Right lung (tissue), 10 donors: ENCODE measurements at places on chromosomes 2 and 18. TPM values are rescaled to one million over a fixed set of nuclear protein-coding genes. Genes with fewer than 3 reads are reported as not detected.

DNA sequence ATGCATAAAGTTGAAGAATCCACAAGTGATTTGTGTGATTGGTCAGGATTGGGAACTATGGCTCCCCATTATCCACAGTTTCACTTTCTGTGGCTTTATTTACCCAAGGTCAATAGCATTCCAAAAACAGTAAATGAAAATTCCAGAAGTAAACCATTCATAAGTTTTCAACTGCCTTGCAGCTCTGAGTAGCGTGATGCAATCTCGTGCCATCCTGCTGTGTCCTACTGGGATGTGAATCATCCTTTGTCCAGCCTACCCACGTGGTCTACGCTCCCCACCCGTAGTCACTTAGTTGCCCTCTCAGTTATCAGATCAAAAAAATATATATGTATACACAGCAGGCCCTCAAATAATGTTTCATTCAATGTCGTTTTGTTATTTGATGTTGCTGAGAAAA is 89.0 kb upstream of the DLGAP1 start:
- no peak for DNase-seq

DNA sequence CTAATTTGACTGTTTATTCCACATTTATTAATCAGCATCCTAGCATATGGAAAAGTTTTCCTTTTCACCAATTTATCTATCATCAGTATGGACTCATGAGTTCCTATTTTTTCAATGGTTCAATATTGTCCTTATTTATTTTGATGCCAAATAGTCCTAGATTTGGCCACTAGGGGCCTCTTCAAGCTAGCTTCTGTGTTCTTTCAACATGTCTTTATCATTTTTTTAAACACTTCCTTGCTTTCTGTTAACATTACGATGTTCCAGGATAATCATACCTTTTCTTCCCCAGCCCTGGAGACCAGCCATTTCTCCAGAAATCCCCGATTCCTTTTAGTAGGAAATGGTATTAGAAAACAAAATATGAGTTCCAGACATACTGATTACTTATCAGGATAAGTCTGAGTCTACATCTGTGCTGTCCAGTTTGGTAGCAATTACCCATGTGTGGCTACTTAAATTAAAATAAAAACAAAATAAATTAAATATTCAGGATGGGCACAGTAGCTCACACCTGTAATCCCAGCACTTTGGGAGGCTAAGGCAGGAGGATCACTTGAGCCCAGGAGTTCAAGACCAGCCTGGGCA is 70.6 kb downstream of the RPE start:
- peak; percentile 13 for DNase-seq

DNA sequence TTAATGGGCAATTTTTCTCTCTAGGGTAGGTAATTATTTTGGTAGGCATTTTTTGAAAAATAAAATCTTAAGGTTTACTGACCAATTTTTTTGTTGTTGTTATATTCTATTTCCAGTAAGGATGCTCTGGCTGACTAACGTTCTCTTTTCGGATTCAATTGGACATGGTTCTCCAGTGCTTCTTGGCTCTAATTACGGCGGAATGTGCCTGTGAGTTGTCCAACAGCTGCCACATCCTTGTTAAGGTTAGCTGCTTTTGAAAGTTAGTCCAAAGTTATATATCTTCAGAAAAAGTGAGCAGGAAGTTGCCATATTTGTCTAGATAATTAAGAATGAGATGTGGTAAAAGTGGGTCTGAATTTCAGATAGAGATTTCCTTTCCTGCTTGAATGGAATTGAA is 45.8 kb upstream of the SMIM21 start:
- DNase-seq, result no peak

Gene SPATA3
- not detected for polyA plus RNA-seq

- no peak for DNase-seq
Observed at GRCh38 chr2:6107290-6107689, 415.1 kb downstream of the SOX11 start.

DNA sequence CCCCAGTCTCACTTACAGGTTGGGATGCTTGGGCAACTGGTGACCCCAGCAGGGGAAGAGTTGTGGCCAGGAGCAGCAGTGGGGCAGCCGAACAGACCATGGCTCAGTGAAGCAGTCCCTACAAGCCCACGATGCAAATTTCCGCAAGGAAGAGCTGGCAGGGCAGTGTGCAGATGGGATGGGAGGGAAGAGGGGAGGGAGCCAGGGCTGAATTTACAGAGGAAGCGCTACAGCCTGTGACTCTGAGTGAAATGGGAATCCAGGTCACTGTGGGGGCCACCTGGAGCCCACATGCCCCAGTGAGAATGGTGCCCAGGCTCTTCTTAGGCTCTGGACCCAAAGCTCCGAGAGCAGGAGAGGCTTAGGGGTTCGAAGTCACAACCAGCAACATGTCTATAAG is 27.0 kb upstream of the SELENOI start:
- DNase-seq, result no peak

DNA sequence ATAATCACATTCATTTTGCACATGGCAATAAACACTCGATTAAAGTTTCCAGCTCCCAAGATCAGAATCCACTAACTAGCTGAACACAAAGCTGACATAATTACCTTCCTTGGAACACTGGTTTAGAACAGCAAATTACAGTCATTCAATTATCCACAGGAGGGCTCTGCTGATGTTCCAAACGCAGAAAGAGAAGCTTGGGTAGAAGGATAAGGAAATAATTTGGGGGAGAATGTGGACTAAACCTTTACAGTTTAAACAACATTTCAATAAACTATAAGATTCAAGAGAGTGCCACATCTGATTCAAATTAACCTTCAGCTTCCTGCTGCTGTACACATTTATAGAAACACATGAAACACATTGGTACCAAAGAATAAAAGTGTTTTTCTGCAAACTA is 67.8 kb upstream of the ARL4C start:
- peak; percentile 27 for DNase-seq

Gene CYP27A1
- 32.0 TPM for polyA plus RNA-seq

DNA sequence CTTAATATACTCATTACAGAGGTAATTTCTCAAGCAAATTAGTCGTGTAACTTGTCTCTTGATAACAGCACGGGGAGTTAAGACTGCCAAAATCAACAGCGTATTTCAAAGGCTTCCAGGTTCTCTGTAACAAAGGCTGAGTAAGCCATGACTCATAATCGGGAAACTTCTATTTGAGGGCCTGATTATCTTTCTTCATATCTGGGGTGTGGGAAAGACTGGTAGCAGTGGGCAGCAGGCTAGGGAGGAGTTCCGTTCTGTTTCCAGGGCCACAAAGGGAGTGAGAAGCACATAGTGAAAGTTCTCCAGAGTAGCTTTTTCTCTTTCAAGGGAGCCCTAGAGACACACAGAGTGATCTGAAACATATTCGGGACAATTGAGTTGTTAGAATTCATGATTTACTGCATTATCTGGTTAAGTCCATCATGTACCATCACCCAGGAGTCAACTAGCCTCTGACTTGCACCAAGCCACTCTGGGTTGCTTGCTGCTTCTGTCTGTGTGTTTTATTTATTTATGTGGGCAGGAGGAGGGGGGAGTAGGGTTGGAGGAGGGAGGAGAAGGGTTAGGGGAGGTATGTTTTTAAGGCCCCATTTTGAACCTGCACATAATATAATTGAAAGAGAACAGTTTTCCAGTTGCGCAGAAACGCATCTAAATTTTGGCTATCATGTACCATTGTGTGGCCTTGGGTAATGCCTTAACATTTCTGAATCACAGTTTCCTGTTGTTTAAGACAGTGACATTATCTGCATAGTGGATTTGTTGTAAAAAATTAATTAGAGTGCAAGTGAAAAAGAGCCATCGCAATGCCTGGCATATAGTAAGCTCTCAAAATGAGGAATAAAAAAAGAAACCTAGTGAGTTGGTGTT is 80.5 kb upstream of the ITPRID2 start:
- no peak for DNase-seq

GRCh38 chr2:230591850-230592249 is 120.8 kb upstream of the CAB39 start:
- DNase-seq, result no peak

DNA sequence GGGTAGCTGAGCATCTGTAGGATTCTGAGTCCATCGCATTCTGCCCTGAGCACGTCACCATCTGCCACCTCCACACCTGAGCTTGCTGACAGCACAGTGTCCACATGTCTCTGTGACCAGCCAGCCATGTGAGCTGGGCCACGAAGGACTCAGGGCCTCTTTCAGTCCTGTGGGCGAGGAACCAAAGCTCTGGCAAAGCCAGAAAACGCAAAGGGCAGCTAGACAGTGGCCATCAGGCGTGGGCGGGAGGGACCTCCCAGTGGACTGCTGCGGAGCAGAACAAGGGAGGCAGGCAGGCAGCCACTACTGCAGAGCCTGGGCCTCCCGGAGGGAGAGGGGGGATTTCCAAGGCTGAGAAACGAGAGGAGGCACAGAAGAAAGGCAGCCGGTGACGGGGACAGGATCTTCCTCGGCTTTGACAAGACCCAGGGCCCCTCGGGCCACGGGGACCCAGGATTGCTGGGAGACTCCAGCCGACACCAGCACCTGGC is 274.6 kb upstream of the SALL3 start:
- no peak for DNase-seq

DNA sequence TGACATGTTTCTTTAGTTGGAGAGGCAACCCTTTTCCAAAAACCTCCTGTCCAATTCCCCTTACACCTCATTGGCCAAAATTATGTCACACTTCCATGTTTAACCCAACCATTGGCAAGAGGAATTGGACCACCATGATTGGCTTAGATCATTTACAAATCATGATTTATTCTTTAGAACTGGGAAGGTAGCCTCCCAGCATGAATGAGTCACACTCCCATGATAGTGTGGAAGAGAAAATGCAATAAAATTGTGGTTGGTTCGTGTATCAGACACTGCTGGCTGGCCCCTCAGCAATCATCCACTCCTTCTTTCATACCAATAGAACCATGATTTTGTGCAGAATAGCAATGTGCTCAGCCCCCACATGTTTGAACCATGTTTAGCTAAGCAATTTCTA is 156.6 kb upstream of the ACVR2A start:
- DNase-seq, result no peak

DNA sequence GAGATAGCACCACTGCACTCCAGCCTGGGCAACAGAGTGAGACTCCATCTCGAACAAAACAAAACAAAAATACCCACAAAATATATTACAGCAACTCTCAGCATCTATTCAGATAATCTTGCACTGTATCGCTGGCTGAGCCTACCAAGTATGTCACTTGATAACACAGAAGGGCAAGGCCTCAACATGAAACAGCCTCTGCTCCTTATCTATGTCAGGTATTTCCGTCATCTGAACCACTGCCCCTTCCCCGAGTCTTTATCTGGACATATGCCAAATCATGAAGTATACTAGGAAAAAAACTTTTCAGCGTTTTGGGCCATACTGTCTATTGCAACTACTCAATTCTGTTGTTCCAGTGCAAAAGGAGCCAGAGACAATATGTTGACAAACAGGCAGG is 17.7 kb downstream of the PDIA6 start:
- DNase-seq, result no peak

GRCh38 chr18:35619464-35619863 is 37.9 kb downstream of the GALNT1 start:
- peak; percentile 48 for DNase-seq

Gene REG1B
- not detected for polyA plus RNA-seq

DNA sequence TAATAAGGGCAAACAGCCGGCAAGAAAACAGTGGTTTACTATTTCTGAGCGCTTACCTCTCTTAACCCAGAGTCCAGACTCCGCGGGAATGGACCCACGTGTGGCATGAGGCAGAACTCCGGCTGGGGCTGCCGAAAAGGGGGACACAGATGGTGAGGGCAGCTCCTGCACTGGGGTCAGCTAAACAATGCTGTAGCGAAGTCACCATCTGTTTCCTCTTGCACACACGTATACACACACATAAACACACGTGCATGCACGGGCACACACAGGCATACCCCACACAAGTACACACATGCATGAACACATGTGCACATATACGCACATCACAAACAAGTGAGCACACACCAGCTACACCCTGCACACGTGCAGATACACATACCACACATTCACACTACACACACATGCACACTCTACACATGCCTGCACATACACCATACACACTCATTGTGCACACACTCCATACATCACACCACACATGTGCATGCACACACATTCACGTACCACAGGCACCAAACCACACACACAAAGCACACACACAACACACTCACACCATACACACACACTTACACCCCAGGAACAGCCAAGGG is 105.9 kb upstream of the ID2 start:
- DNase-seq, result no peak

Gene NEMP2
- 7.8 TPM for polyA plus RNA-seq

- DNase-seq, result peak; percentile 70
Observed at GRCh38 chr2:20097889-20098714, 46.7 kb upstream of the LAPTM4A start.

Gene CRYGD
- not detected for polyA plus RNA-seq

GRCh38 chr2:173752152-173752551 is 213.0 kb downstream of the SP3 start:
- DNase-seq, result no peak

Gene CIB4
- 2.3 TPM for polyA plus RNA-seq

DNA sequence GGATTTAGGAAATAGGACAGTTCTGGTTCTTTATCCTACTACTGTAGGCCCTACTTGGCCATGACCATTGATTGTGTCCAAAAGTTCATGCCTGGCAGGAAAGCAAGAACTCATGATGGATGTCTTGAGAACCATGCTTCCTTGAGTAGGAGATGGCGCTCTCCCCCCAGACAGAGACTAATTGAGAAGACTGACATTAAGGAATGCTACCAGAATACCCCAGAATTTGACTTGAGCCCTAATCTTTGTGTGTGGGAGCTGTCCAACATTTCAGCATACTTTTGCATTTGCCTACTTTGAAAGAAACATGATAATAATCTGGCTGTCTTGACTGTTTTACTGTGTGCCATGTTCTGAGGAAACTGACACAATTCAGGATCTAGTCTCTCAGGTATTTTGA is 23.3 kb downstream of the MAPRE3 start:
- DNase-seq, result no peak

Gene CELF4
- polyA plus RNA-seq, result 7.6 TPM

DNA sequence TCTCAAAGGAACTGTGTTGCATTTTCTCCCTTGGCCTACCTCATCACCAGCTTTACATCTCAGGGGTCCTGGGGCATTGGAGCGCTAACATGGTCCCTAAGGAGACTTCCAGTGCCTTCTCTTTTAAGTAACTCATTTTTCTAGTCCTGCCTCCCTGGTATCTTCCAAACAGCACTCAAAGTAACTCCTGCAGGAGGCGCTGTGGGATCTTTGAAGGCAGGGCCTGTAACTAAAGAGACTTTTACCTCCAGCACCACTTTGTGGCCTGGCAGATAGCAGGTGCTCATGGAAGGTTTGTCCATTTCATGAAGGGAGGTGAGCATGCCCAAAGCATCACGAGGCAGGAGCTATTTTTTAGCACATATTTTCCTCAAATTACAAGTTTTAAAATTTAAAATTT is 411.0 kb upstream of the GYPC start:
- DNase-seq, result no peak

DNA sequence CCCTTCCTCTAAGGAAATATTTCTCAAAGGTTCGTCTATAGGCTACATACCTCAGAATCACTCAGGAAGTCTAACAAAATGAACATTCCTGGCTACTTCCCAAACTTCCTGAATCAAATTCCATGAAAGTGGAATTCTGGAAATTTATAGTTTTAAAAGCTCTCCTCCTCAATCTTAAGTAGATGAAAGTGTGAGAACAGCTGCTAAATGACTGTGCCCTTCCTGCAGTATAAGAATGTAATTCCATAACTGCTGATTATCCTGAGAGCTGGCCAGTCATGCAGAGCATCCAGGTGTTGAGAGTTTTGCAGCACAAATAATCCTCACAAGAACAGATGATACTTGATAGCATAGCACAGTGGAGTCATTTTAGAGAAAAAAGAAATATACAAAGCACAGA is 265.0 kb downstream of the KCNJ3 start:
- DNase-seq, result no peak

- DNase-seq, result no peak
Observed at GRCh38 chr18:27843783-27844777, 332.9 kb downstream of the CDH2 start.

Gene SCYGR5
- polyA plus RNA-seq, result not detected

GRCh38 chr2:148764815-148765214 is 110.2 kb upstream of the KIF5C start:
- no peak for DNase-seq
